Testis (tissue), 5 donors: ENCODE measurements at places on chromosomes 2 and 18.

DNA sequence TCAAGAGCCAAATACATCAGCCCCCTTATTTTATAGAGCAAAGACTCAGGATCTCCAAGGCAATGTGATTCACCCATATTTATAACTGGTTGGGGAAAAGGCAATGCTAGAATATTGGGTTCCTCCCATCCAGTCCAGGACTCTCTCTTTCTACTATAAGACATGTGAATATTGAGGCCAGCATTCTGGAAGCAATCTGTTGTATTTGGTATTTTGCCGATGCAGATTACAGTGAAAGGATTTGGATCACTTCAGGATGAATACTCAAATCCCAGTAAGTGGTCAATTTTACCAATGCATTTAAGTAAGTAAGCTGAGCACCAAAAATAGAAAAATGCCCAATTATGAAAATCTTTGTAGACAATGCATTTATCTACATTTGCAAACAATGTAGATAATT, 1834.7 kb upstream of the PIK3C3 start:
- no peak for DNase-seq

- DNase-seq, result no peak
Observed at GRCh38 chr2:138732651-138733050, 47.5 kb downstream of the NXPH2 start.

DNA sequence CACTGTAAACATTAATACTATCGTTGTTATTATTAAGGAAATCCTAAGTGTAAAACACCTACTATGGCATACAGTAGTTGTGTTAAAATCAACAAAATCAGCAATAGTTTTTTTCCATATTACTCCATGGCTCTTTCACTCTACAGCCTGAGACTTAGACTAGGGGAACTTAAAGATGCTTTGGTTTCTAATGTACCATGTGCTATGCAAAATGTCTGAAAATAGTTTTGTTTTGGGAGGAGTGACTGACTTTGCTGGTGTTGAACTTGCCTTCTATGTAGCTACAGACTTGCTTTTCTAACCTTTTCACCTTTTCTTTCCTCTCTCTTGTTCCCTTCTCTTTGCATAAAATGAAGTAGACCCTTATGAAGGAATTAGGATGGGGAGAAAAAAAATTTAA, 159.0 kb upstream of the CCDC195 start:
- DNase-seq, result no peak

- DNase-seq, result no peak
Observed at GRCh38 chr2:211864328-211864727, 674.3 kb downstream of the ERBB4 start.

DNA sequence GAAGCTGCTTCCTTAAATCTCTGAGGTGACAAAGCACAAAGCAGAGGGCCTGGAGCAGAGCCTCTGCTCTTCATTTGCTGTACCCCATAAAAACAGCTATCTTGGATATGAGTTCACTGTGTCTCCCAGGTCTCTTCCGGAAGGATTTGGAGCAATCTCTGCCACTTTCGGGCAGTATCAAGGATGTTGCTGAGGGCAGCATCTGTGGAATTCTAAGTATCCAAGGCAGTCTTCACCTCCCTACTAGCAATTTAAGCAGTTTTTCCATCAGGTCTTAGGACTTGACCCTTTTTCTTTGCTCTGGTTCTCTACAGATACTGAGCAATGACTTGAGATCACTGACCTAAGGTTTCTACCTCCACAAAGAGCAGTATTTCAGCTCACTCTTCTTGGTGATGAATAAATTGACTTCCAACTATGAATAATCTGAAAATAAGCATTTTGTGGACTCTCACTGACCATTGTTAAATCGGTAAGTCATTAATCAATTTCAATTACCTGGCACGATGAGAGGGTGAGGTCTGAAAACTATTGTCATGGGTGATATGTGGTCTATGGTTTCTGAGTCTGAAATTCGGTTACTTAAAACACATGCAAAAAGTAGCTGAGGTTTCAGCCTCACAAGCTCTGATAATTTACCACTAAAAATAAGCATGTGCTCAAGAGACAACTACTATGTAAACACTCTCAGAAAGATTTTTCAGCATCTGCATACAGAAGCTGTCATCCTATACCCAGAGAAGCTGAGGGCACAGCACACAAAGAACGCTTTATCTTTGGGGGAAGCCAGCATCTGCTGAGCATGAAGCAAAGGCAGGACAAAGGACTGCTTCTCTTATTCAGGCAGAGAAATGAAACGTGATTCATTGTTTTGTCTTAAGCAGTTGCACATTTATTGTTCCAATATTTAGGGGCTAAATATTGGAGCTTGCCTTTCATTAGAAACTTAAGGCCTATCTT, 32.1 kb upstream of the SPATS2L start:
- DNase-seq, result no peak

GRCh38 chr18:35432565-35433001, 55.4 kb upstream of the ZNF396 start:
- DNase-seq, result no peak

DNA sequence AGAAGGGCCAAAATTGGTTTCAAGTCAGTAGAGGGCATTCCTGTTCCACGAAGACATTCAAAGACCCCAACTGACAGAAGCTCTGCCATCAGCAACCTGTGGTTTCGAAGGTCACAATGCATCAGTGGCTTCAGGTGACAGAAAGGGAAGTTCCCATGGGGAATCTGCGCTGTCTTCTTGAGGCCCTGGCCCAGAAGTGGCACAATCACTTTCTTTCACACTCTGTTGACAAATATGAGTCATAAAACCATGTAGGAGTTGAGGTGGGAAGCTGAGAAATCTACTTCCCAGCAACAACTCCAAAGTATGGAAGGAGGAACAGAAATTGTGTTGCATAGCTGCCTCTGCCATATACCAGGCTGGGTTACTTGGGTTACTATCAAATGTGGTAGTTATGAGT, 621.1 kb upstream of the FANCL start:
- no peak for DNase-seq

DNA sequence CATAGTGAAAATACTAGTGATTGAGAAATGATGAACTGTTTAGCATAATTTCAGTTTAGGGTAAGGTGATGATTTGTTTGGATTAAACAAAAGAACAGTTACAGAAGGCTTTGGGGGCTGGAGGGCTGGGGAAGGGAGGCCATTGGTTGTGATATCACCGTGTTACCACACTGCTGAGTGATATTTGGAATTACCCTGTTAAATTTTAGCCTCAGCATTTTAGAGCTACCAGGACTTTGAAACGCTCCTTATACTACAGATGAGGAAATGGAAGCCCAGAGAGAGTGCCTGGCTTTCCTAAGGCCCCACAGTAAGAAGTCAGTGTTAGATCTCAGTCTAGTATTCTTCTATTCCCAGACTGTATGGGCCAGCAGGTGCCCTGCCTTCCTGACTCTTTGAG, 15.6 kb downstream of the ARHGEF33 start:
- no peak for DNase-seq

- DNase-seq, result no peak
Observed at GRCh38 chr18:36697905-36698304, 130.9 kb downstream of the TPGS2 start.

DNA sequence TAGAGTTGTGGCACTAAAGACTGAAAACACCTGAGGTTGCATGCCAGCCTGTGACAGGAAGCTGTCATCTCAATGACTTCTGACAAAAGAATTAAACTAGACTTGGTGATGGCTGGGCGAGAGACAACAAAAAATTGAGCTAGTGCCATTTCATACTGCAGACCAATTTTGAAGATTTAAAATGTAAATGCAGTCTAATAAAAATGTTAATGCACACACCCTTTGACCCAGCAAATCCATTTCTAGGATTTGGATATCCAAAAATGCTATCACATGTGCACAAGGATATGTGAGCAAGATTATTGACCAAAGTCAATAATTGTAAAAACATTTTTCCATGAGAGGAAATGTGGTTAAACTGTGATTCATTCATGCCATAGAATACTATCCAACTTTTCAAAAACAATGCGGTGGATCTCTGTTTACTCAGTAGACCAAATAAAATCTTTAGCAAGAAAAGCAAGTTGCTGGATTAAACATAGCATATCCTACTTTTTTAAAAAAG, 5.6 kb downstream of the FBXO36 start:
- no peak for DNase-seq

- DNase-seq, result no peak
Observed at GRCh38 chr2:119435081-119435952, 3.7 kb downstream of the TMEM37 start.
